ENCODE measurements at places on chromosomes 6 and 20.

DNA sequence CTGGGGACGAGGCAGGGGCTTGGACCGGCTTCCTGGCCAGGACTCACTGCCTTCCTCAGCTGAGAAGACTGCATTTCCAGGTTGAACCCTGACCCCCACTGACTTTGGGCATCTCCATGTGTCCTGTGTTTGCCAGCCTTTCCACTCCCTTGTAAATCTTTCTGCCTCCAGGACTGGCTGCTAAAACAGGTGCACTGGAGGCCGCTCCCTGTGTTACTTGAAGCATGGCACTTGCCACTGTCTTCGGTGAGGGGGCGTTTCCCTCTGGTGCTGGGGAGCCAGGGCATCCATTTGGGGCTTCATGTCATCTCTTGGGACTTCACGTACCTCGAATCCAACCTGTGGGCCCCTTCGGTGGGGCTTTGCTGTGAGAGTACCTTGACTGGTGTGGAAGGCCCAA, 6.7 kb upstream of the RBM38 start:
- no peak overlapping the region for H3K4me3 ChIP-seq
- H3K36me3 ChIP-seq: peaks cover 15% of the 10 kb centered on the region
- H3K4me1 ChIP-seq: peaks cover 6% of the 10 kb centered on the region
- H3K27ac ChIP-seq: no peak overlapping the region
- ATAC-seq: no peak
- no peaks in the 10 kb centered on the region for H3K27me3 ChIP-seq

GRCh38 chr6:108732091-108732870, 115.9 kb upstream of the ARMC2 start:
- H3K36me3 ChIP-seq: no peaks in the 10 kb centered on the region
- no peak overlapping the region for H3K27ac ChIP-seq
- H3K4me1 ChIP-seq: peaks cover 9% of the 10 kb centered on the region
- ATAC-seq: no peak

DNA sequence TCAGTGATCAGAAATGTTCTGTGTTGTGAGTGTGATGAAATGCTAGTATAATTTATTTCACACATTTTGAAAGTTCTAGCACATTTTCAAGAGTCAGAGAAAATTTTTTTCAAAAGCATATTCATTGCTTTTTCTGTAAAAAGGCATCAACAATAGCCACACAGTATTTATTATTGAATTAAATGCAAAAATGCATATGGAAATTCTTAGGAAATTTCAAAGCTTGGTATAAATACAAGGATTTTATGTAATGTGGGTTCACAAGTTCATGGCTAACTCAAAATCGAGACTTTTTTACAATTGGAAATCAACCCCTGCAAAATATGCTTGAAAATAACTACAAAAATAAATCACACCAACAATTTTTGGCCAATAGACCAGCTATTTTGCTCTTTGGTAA, 302.0 kb upstream of the ECI2 start:
- no peak overlapping the region for H3K27ac ChIP-seq
- H3K4me3 ChIP-seq: no peak overlapping the region
- no peaks in the 10 kb centered on the region for H3K27me3 ChIP-seq
- ATAC-seq: no peak
- no peaks in the 10 kb centered on the region for H3K36me3 ChIP-seq
- H3K4me1 ChIP-seq: peaks cover 7% of the 10 kb centered on the region

DNA sequence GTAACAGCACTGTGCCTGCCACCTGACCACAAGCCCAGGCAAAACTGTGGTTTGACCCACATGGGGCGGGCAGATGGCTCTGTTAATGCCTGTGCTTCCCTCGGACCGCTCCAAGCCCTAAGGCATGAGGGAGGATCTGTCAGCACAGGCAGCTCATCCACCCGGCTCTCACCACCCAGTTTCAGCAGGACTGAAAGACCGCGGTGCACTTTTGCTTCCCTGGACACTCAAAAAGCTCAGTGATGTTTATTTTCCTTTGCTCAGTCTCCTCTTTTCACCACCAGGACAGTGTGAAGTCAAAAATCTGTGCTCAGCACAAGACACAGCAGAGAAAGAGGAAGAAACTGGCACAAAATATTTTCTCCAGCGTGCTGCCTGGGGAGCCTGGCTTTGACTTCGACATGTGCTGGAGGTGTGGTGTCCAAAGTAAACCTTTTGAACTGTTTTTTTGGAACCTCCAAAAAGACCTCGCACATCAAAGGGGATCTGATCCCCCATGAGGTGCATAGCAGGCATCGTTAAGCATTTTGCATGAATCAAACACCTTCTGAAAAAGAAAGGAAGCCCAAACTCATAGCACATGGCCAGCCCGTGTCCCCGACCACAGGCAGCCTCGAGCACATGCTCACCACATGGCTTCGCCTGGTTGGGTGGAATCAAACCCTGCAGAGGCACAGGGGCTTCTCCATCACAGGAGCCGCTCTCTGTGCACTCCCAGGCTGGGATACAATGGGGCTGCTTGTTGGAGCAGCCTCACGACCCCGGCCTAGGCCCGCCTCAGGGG, 441.7 kb upstream of the JARID2 start:
- H3K27me3 ChIP-seq: no peaks in the 10 kb centered on the region
- H3K36me3 ChIP-seq: no peaks in the 10 kb centered on the region
- no peaks in the 10 kb centered on the region for H3K4me1 ChIP-seq
- ATAC-seq: no peak
- H3K27ac ChIP-seq: no peak overlapping the region

- H3K4me3 ChIP-seq: no peak overlapping the region
- no peaks in the 10 kb centered on the region for H3K36me3 ChIP-seq
- no peak for ATAC-seq
- no peak overlapping the region for H3K27ac ChIP-seq
- H3K27me3 ChIP-seq: no peaks in the 10 kb centered on the region
Observed at GRCh38 chr6:95286874-95287273, 290.5 kb upstream of the MANEA start.

GRCh38 chr6:123168892-123169773, 173.1 kb downstream of the CLVS2 start:
- no peak for ATAC-seq
- no peak overlapping the region for H3K27ac ChIP-seq
- H3K4me3 ChIP-seq: no peak overlapping the region
- H3K4me1 ChIP-seq: no peaks in the 10 kb centered on the region
- H3K36me3 ChIP-seq: no peaks in the 10 kb centered on the region
- H3K27me3 ChIP-seq: no peaks in the 10 kb centered on the region

GRCh38 chr6:113433335-113433991, 423.7 kb upstream of the MARCKS start:
- no peaks in the 10 kb centered on the region for H3K36me3 ChIP-seq
- H3K27ac ChIP-seq: no peak overlapping the region
- no peak overlapping the region for H3K4me3 ChIP-seq
- ATAC-seq: no peak

- ATAC-seq: no peak
- no peaks in the 10 kb centered on the region for H3K36me3 ChIP-seq
- H3K4me1 ChIP-seq: no peaks in the 10 kb centered on the region
Observed at GRCh38 chr6:50030350-50030749, 8.6 kb upstream of the DEFB110 start.

DNA sequence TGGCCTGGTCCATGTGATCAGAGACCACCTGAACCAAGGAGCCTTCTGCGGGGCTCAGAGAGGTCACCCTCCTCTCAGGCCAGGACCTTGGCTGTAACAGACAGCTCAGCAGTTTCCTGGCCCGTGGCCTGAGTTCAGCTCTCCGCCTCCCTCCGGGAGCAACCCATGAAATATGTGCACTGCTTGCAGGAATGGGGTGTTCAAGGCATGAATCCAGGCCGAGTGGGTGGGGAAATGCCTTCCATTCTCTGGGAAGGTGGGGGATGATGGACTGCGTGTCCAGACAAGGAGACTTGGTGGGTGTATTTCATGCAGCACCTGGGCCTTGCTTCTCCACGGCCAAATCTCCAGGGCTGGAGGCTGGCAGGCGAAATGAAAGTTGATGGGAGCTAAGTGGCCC, 46.0 kb downstream of the SIRPA start:
- H3K4me1 ChIP-seq: peaks cover 11% of the 10 kb centered on the region
- no peak overlapping the region for H3K27ac ChIP-seq
- no peak for ATAC-seq
- no peak overlapping the region for H3K4me3 ChIP-seq
- H3K36me3 ChIP-seq: peaks cover 30% of the 10 kb centered on the region

DNA sequence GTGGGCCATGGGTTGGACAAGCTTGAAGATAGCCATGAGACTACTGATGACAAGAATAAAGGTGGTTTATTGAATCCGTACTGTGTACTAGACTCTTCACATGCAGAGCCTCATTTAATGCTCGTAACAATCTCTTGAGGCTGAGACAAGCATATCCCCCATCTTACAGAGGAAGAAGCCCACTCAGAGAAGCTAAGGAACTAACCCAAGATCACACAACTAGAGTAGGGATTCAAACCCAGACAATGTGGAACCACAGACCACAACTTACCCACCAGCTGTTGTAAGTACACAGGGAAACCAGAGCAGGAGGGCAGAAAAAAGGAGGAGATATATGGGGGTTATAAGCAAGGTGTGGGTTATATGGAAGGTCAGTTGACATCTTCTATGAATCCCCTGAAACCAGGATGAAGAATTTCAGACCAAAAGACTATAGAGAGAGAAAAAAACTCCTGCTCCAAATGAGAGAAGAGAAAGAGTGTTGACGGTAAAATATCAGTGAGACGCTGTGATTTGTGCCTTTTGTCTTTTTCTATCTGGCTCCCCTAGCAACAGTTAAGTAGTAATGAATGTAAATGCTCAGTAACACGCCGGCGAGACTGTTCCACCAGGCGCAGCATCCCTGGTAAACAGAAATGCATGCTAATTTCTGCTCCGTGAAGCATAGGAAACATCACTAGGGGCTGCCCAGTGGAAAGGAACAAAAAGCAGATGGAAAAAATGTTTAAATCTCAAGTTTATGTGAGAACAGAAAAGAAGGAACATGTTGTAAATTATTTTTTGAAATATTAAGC, 80.1 kb upstream of the SLC22A16 start:
- ATAC-seq: no peak
- no peak overlapping the region for H3K27ac ChIP-seq
- peaks cover 12% of the 10 kb centered on the region for H3K27me3 ChIP-seq
- H3K4me1 ChIP-seq: peaks cover 22% of the 10 kb centered on the region

DNA sequence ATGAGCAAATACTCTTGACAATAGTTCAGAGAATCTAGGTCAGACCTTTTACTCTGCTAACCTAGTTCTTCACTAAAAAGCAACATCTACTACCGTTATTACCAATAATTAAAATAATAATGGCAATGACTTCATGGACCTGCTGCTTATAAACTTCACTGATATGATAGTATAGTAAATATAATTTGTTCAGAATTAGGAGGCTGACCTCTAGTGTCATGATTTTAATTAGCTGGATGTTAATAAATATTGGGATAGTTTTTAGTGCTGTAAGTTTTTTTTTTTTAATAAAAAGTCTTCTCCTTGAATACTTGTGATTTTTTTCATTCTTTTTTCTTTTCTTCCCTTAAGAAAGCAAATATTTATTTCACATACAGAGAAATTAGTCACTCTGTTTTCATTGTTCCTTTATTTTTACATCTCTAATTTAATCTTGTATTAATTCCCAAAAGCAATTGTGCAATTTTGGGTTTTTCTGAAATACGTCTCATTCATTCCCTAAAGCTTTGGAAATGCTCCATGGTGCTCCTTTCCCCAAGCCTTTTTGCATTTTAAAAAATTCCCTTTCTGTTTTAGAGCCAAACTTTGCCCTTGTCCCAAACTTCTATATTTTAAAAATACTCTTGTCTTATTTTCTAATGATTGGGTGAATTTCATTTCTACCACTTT, 46.6 kb upstream of the UST start:
- H3K36me3 ChIP-seq: peaks cover 7% of the 10 kb centered on the region
- H3K27me3 ChIP-seq: no peaks in the 10 kb centered on the region
- peak overlapping the region; percentile 79 for H3K4me3 ChIP-seq

GRCh38 chr6:159031846-159032245, 12.9 kb downstream of the TAGAP start:
- peaks cover 39% of the 10 kb centered on the region for H3K4me1 ChIP-seq
- peaks cover 27% of the 10 kb centered on the region for H3K36me3 ChIP-seq
- H3K27me3 ChIP-seq: no peaks in the 10 kb centered on the region
- H3K27ac ChIP-seq: no peak overlapping the region

GRCh38 chr6:36422714-36423100, 19.9 kb downstream of the PXT1 start:
- H3K4me3 ChIP-seq: peak overlapping the region; percentile 90
- ATAC-seq: no peak
- peaks cover 17% of the 10 kb centered on the region for H3K4me1 ChIP-seq
- no peaks in the 10 kb centered on the region for H3K27me3 ChIP-seq

DNA sequence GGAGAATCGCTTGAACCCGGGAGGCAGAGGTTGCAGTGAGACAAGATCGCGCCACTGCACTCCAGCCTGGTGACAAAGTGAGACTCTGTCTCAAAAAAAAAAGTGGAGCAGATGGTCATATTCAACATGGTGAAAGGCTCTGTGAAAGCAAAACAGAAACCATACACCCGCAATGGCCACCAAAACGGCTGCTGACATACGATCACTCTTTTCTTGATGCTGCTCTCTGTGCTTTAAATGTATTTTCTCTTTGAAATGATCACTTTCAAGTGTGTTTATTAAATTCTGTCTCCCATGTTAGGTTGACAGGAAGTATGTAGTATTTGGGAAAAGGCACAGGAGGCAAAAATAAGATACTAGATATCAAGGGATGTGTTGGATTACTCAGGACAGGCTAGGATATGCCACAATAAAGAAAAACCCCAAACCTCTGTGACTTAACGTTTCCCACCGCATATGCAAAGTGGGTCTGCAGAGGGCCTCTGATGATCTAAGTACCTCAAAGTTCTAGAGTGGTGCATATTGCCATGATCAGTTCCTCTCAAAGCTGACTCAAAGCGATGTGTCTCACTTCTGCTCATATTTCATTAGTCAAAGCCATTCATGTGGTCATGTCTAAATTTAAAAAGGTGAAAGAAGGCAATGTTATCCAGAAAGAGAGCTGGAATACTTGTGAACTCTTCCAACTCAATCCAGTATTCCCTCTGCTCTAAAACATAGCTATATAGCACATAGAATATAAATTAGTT, 155.1 kb upstream of the SOX4 start:
- peak; percentile 99 for ATAC-seq
- H3K27ac ChIP-seq: peak overlapping the region; percentile 89

DNA sequence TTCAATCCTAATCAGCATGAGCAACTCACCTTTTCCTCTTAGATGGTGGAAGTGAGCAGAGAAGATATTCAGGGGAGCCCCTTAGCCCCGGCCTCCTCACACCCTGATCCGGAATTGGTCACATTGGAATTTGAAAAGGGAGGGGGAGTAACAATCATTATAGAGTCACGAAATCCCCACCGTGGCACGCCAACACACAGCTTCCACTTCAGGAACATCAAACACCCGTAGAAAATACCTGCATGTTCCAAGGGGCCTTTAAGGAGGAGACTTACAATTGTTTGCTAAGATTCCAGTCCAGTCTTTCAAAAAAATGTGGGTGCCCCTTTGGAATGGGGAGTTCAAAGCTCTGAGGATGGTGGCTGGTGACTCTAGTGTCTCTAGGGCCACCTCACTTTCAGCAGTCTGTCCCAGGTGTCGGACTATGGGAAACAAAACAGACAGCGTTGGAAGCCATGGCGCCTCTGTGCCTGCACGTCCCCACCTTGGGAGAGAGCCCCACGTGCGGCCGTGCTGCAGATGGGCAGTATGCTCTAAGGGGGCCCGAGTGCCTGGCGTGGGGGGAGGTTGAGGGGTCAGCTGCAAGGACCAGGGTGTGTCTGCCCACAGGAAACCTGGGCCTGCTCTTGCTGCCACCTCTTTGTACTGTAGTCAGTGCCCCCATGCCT, 2.4 kb downstream of the CD93 start:
- H3K4me1 ChIP-seq: no peaks in the 10 kb centered on the region
- H3K27me3 ChIP-seq: peaks cover 28% of the 10 kb centered on the region
- no peaks in the 10 kb centered on the region for H3K36me3 ChIP-seq
- ATAC-seq: no peak

- H3K4me3 ChIP-seq: no peak overlapping the region
- H3K27ac ChIP-seq: no peak overlapping the region
- no peak for ATAC-seq
- no peaks in the 10 kb centered on the region for H3K4me1 ChIP-seq
- peaks cover 23% of the 10 kb centered on the region for H3K27me3 ChIP-seq
Observed at GRCh38 chr20:48293671-48294070, 508.4 kb upstream of the SULF2 start.
